AML-193 (cell line): ENCODE measurements at places on chromosomes 2 and 18.

- no peak for DNase-seq
Observed at GRCh38 chr2:71930049-71930681, 217.5 kb downstream of the CYP26B1 start.

- no peak for DNase-seq
Observed at GRCh38 chr18:12885500-12885899, 1.5 kb upstream of the PTPN2 start.

- peak; percentile 1 for DNase-seq
Observed at GRCh38 chr18:5975111-5976002, 80.0 kb upstream of the TMEM200C start.

DNA sequence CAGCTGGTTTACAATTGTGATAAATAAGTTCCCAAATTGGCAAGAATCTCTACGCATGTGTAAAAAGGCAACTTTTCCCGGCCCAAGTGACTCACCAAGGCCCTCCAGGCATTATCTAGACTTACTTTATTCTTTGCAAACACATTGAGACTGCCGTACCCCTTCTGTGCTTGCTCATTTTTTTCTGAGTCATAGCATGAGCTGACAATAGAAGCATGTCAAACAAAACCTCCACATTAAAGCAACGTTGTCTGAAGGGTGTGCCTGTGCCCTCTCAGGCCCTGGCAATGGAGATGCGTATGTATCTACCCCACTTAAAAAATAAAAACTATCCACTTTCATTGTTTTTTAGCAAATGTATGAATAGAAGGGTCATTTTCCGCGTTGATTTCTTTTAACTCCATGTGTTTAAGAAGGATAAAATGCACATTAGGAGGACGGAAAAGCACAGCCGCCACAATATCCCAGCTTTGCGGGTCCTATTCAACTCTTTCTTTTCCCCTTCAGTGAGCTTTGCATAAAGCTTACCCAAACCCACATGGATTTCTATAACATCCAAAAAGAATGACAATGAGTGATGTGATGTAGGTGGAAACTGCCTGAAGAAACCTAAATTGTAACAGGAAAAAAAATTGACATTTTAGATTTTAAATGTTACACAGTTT is 298.2 kb downstream of the CDCA7 start:
- no peak for DNase-seq

GRCh38 chr2:146467425-146467824 is 1377.4 kb upstream of the ACVR2A start:
- DNase-seq, result no peak

DNA sequence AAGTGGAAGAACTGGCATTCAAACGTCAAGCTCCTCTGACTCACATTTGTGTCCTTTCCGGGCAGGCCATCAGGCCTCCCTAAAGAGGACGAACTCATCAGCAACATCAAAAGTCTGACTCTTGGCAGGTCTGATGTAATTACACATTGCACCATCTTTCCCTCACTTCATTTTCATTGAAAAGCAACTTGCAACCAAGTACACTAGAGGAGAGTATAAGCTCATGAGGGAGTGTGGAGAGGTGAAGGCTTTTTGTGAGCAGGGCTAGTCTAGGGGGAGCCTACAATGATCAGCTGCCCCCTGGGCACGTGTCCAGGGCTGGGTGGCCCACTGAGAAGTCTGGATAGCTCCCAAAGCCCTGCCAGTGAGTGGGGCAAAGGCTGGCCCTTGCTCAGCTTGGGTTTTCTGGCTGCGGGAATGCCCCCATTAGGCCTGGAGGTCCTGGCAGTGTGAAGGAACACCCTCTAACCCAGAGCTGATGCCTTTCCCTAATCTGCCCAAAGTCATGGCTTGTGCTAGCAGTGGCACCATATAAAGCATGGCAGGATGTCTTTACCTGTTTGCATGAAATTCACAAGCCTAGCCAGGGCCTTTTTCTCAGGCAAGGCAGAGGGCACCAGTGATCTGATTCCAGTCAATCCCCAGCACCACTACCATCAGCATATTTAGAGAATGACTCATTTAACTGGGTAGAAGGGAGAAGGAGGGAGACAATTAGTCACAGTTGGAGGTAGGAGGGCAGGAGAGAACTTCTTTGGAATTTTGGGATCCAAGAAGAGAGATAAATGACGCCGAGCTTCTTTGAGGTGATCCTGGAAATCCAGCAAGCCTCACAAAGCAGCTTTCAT is 8.5 kb upstream of the DAW1 start:
- DNase-seq, result no peak

- no peak for DNase-seq
Observed at GRCh38 chr2:19360966-19361321, 2.5 kb upstream of the OSR1 start.

GRCh38 chr2:177551989-177552421 is 159.4 kb downstream of the AGPS start:
- no peak for DNase-seq

- DNase-seq, result no peak
Observed at GRCh38 chr2:181738563-181738962, 58.2 kb upstream of the NEUROD1 start.

DNA sequence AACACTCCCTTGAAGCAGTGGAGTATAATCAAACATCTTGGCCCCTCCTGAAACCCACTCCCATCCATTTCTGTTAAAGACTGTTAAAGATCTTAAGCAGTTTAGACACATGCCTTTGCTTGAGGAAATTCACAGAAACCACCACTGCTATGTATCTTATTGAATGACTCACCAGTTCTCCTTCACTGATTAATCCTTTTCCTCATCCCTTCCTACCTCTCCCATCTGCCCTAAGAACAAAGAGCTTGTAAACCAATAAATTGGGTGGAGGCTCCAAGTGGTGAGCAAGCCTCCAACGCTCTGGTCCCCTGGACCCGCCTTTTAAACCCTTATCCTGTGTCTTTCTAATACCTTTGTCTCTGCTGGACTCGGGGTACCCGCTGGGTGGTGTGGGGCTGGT is 746.1 kb downstream of the LRP1B start:
- DNase-seq, result no peak

GRCh38 chr2:73838889-73839534 is 10.3 kb downstream of the STAMBP start:
- no peak for DNase-seq

- no peak for DNase-seq
Observed at GRCh38 chr2:15169326-15170069, 391.6 kb downstream of the NBAS start.

- DNase-seq, result peak; percentile 42
Observed at GRCh38 chr2:105344704-105345345, 7.5 kb downstream of the C2orf49 start.

- DNase-seq, result peak; percentile 12
Observed at GRCh38 chr2:96489663-96490062, 15.5 kb downstream of the NEURL3 start.

DNA sequence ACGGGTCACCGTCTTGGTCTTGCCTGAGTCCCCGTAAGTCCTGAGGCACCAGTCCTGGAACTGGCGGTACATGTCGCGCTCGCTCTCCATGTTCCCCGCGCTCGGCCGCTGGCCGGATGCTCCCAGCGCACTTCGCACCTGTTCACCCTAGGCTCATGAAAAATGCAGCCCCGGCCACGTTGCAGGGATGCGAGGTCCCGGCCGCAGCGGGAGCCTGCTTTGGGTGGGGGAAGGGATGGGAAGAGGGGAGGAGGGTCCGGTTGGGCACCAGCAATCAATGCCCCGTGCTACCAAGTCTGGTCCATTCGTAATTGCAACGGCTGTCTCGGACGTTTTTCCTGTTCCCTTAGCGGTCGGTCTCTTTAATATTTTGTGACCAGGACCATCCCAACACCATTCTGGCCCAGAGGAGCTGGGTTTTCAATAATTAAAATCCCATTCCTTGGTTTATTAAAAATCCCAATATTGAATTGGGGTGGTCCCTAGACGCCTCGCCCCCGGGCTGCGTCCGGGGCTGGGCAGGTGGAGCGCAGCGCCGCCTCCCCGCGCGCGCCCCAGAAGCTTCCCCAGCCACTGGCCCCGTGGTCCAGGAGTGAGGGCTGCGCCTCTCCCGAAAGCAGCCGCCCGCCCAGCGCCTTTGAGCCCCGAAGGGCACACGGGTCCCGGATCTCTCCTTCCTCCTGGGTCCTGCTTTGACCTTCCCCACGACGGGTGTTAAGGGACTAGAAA is 1.4 kb downstream of the NOL4 start:
- DNase-seq, result no peak

- no peak for DNase-seq
Observed at GRCh38 chr2:23746141-23746863, 180.6 kb downstream of the ATAD2B start.

DNA sequence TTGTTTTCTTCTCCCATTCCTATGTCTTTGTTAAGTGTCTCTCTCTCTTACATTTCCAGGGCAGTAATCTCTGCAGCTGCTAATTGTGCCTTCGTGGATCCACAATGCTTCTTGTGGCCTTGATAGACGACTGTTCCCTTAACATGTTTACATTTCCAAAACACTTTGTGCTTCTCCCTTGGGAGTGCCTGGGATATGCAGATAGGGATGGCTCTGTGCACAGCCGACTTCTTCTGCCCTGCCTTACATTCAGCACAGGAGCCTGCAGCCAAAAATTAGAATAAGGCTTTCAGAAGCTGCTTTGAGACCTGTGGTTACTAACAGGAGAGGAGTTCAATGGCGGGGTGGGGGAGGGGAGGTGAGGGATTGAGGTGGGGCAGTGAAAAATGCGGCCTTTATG is 328.9 kb downstream of the TDRD15 start:
- no peak for DNase-seq

GRCh38 chr2:149021271-149021719 is 17.2 kb upstream of the LYPD6B start:
- DNase-seq, result no peak

DNA sequence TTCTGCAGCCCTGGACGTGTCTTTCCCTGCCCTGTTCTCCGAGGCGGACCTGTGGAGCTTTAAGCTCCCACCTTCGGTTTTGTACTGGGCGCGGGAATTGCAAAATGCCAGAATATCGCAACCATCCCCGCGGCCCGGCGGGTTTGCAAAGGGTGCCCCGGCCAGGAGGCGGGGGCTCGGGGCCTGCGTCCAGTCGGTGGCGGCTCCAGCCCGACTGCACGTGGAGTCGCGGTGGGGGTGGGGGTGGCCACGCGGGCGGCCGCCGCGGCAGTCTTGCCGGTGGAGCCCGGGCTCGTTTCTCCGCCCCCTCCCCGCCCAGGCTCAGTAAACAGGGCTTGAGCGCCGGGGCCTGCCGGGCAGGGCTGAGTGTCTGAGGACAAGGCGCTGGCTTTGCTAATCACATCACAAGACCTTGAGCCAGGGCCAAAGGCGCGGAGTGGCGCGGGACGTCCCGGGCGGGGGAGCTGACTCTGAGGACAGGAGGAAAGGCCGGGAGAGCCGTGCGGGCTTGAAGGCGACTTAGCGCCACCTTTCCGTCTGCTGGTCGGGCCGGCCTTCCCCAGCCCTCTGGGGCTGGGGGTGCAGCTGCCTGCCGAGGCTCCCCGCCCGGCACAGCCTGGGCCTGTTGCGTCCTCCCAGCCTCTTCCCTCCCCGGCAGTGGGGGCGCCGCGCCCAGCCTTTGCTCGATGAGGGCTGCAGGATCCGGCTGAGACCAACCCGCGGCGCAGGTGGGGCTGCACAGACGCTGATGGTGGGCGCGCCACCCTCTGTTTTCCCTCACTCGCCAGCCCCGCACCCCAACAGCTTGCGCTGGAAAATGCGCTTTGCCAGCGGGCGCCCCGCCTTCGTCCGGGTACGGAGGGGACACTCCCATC is 786 bp upstream of the ZFP36L2 start:
- peak; percentile 83 for DNase-seq

- no peak for DNase-seq
Observed at GRCh38 chr2:123659120-123659519, 366.0 kb upstream of the CNTNAP5 start.

DNA sequence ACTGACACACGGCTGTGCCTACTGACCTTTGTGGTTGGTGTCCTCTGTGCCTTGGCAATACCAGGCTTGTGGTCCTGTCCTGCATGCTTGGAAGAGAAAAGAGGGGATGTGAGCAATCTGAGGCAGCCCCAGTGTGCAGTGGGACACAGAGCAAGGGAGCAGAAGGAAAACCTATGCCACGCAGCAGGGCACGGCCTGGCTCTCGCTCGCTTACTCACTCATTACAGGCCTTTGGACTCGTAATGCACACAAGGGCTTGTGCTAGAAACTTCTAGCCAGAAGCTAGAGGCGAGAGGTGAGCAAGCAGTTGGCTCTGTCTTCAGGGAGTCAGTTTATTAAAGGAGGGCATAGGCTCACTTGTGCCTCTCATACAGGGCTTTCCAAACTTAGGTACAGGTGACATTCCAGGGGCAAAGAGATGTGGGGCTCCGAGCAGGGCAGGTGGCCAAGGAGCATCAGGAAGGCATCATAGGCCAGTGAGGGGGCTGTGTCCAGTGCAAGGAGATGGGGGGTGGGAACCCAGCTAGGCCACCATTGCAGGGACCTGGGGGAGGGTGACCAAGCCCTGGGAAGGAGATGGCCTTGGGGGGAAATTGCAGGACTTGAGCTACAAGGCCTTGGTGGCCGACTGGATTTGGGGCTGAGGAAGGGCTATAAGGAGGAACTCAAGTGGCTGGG is 100.8 kb downstream of the DYSF start:
- no peak for DNase-seq

- DNase-seq, result no peak
Observed at GRCh38 chr18:33369711-33370449, 70.6 kb downstream of the CCDC178 start.

DNA sequence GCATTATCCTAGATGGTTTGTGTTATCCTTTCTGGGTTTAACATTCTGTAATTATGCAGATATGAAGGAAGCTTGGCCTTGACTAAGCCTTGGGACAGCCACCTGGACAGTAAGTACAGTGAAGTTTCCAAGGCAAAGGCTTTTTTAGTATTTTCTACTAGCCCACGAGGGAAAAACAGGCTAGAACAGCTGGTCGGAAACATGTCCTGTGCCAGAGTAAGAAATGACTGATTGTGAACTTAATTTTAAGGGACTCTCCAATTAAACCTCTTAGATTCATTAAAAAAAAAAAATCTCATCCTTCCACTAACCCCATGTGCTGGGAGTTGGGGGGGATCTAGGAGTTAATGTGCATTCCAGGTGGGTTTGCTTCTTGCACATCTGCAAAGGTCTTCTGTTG is 720.8 kb downstream of the SLC4A3 start:
- no peak for DNase-seq

GRCh38 chr2:109110170-109110569 is 18.8 kb upstream of the SH3RF3 start:
- no peak for DNase-seq

- DNase-seq, result no peak
Observed at GRCh38 chr2:1366546-1367134, 46.6 kb upstream of the TPO start.

- DNase-seq, result no peak
Observed at GRCh38 chr18:77071711-77072292, 60.8 kb downstream of the MBP start.

DNA sequence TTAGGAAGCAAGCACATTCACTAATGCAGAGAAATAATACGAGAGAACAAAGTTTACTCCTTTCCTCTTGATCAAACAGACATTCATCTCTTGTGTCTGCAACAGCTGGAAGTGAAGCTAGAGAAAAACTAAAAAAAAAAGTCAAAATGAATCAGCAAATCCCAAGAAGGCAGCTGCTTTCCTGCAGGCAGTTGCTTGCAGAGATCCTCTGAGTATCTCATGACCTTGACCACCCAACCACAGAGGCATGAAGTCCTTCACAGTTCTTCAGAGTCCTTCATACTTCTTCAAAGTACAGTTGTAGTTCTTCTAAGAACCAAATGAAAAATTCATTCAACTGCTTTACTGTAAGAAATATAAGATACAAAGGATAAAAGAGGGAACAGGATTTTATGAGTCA is 97.2 kb upstream of the ACVR1C start:
- no peak for DNase-seq

GRCh38 chr18:5890331-5891183 is 4.8 kb downstream of the TMEM200C start:
- no peak for DNase-seq
